Fibroblast of the aortic adventitia (primary cell): ENCODE measurements at places on chromosomes 4 and X. TPM values are rescaled to one million over a fixed set of nuclear protein-coding genes. Genes with fewer than 3 reads are reported as not detected.

FGF13 gene
- total RNA-seq: 5.6 and 26.5 TPM in 2 replicates

HSD17B13 gene
- total RNA-seq: 0.18 TPM in 1 of 2 replicates, not detected in the other

SPANXN4 gene
- total RNA-seq: not detected in 2 replicates

METTL14 gene
- 18.8 and 27.5 TPM in 2 replicates for total RNA-seq

NWD2 gene
- total RNA-seq: not detected in 2 replicates

CT45A1 gene
- not detected in 2 replicates for total RNA-seq

CYBB gene
- total RNA-seq: not detected in 2 replicates

PABPC4L gene
- 2.2 and 2.6 TPM in 2 replicates for total RNA-seq

MBTPS2 gene
- total RNA-seq: 4.6 and 12.9 TPM in 2 replicates

FRAS1 gene
- total RNA-seq: 1.9 and 16.8 TPM in 2 replicates

SORCS2 gene
- total RNA-seq: 0.27 and 5.4 TPM in 2 replicates

SATL1 gene
- total RNA-seq: not detected in 2 replicates

XPNPEP2 gene
- total RNA-seq: 3.6 and 5.7 TPM in 2 replicates

NIPAL1 gene
- 0.08 and 0.90 TPM in 2 replicates for total RNA-seq

PDK3 gene
- 2.9 and 6.7 TPM in 2 replicates for total RNA-seq

VEGFC gene
- 24.7 and 42.9 TPM in 2 replicates for total RNA-seq

EMD gene
- total RNA-seq: 9.6 and 29.9 TPM in 2 replicates

ELOVL6 gene
- total RNA-seq: 18.2 and 23.0 TPM in 2 replicates

ODAPH gene
- not detected in 2 replicates for total RNA-seq

SLITRK4 gene
- total RNA-seq: 0.99 and 8.3 TPM in 2 replicates

HSFX3 gene
- not detected in 2 replicates for total RNA-seq

SH3D19 gene
- total RNA-seq: 60.2 and 95.9 TPM in 2 replicates

MAGEA11 gene
- not detected in 2 replicates for total RNA-seq

TEX13B gene
- total RNA-seq: not detected in 2 replicates

MAGEB17 gene
- total RNA-seq: not detected in 2 replicates

FAM47E gene
- total RNA-seq: 0.18 TPM in 1 of 2 replicates, not detected in the other

SOWAHB gene
- not detected in 2 replicates for total RNA-seq

GPRASP1 gene
- total RNA-seq: 2.5 and 11.5 TPM in 2 replicates

OTC gene
- total RNA-seq: not detected in 2 replicates

P2RY10 gene
- not detected in 2 replicates for total RNA-seq

RHOXF2 gene
- total RNA-seq: not detected in 2 replicates

DCLK2 gene
- total RNA-seq: 4.5 and 7.1 TPM in 2 replicates

IL2 gene
- not detected in 2 replicates for total RNA-seq

EDA gene
- 0.09 and 1.4 TPM in 2 replicates for total RNA-seq

RCHY1 gene
- 27.3 and 44.0 TPM in 2 replicates for total RNA-seq

BGN gene
- total RNA-seq: 12.3 and 133 TPM in 2 replicates

GSPT2 gene
- total RNA-seq: 9.8 and 11.5 TPM in 2 replicates

FGF16 gene
- 1.8 and 5.9 TPM in 2 replicates for total RNA-seq

MAGEA2 gene
- not detected in 2 replicates for total RNA-seq

ATP2B3 gene
- total RNA-seq: not detected in 2 replicates

GAGE12E gene
- total RNA-seq: not detected in 2 replicates

ERVMER34-1 gene
- total RNA-seq: under 0.01 TPM in 1 of 2 replicates, not detected in the other

CSAG3 gene
- total RNA-seq: not detected in 2 replicates

CTAG2 gene
- not detected in 2 replicates for total RNA-seq

AFM gene
- total RNA-seq: not detected in 2 replicates

COL4A6 gene
- 1.3 and 2.2 TPM in 2 replicates for total RNA-seq

ARHGEF38 gene
- not detected in 2 replicates for total RNA-seq

C4orf36 gene
- 0.81 TPM in 1 of 2 replicates, not detected in the other for total RNA-seq

ASB12 gene
- total RNA-seq: not detected in 2 replicates

NAP1L2 gene
- 0.18 and 0.49 TPM in 2 replicates for total RNA-seq

PNMA6E gene
- not detected in 2 replicates for total RNA-seq
